NCI-H1105 (cell line): ENCODE measurements at places on chromosomes 7 and 10.
A peak's percentile ranks its signal among the peaks of the same experiment; 100 is the strongest.

DNA sequence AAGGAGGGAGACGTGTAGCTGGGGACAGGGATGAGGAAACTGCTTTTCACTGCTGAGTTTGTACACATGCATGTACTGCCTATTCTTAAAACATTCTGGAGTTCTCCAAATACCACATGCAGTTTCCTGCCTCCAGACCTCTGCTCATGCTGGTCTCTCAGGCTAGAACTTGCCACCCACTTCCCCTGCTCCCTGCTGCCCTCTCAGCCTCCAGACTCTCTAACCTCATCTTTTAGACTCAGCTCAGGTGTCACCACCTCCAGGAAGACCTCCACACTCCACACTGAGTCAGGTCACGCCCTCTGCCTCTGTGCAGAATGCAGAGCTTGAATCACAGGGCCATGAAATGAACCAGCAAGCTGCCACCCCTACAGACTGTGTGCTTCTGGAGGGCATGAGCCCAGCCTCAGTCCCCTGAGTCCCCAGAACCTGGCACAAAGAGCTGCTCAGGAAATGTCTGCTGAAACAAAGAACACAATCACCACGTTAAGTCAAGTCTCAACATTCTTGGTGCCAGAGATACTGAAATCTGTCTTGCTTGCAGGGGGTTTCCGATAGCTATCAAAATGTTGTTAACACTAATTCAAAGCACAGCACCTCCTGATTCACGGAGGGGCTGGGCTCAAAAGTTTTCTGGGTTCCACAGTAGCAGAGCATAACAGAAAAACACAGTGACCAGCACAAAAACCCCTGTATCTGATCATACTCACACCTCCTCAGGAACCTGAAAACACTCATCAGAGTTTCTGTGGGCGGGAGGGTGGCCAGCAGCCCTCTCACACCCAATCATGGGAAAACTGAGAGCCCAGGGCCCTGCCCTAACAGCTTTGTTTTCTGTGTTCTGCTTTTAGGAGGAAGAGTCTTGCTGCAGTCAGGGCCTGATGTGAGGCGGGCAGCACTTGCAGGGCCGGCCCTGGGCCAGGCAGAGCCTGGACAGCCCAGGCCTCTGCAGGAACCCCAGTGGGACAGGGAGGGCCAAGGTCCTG is 21.1 kb downstream of the FAM53B start:
- no peak for DNase-seq

- DNase-seq: no peak
Observed at GRCh38 chr10:1050554-1050953, 1.6 kb upstream of the IDI1 start.

- DNase-seq: no peak
Observed at GRCh38 chr7:41568135-41568534, 134.8 kb downstream of the INHBA start.

- no peak for DNase-seq
Observed at GRCh38 chr10:124987788-124988187, 45.9 kb downstream of the ZRANB1 start.

DNA sequence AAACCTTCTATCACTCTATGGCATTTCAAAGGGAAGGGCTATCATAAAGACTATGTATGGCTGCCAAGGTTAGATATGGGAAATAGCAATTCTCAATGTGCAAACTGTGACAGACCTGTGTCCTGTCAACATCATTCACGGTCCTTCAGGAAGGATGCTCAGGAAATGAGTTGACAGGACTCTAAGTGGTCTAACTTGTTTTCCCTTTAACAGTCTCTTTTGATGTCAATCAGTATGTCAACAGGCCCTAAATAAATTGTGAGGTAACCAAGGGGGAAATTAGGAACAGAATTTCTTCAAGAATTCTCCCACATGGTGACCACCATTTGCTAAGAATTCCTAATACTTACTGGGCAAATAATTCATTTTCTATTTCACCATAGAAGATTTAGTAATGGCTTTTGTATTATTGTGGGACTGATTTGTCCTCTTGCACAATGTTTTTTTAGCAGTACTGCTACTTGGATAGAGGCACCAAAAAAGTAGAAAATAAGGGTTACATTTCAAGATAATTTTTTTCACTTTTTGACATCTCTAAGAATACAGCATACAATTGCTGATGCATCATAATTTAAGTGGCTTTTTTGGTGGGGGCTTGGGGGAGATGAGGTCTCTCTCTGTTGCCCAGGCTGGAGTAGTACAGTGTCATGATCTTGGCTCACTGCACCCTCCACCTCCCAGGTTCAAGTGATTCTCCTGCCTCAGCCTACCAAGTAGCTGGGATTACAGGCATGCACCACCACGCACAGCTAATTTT is 275.8 kb downstream of the CACNA2D1 start:
- peak; percentile 23 for DNase-seq

DNA sequence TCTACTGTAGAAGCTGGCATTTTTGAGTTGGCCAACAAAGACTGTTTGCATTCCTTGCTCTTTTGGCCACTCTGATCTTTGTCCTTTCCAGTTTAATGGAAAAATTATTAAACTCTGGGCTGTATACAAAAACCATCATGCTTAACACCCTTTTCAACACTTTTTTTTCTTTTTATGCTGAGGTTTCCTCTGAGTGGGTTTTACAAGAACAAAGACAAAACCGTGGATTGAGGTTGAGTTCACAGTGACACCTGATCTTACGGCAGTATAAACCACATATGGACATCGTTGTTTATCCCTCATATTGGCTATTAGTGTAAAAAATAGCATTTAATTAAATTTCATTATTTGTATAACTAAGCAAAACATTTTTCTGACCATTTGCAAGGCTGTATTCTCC is 21.8 kb downstream of the MGAM start:
- DNase-seq: no peak

DNA sequence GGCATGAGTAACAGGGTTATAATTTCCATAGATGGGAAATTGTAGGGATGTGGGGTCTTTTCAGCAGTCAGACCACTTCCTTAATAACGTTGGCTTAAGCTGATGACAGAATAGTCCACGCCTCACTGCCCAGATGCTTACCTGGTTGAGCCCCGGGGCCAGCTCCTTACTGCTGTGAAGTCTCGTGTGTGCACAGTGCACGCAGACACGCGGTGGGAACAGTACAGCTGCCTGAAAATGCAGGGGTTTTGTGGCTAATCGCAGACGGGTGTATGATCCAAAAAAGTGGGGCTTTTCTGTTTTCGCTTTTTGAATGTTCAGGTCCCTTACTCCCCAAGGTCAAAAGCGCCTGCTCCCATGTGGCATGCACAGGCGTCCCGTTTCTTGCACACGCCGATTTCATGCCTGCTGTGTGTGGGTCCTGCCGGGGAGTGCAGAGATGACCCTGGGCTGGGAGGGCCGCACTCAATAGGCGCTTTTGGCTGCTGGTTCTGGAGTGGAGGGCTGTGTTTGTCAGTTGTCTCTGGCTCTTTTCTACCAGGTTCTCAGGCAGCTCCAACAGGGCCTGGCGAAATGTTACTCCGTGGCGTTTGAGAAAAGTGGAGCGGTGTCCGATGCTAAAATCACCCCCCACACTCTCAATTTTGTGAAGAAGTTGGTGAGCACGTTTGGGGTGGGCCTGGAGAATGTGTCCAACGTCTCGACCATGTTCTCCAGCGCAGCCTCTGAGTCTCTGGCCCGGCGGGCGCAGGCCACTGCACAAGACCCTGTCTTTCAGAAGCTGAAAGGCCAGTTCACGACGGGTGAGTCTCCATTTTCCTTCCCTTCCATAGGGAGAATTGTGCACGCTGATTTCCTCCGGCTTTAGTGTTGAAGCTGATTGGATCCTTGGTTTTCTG is 116.0 kb downstream of the TRRAP start:
- DNase-seq: no peak

GRCh38 chr7:123916240-123916724 is 8.8 kb upstream of the SPAM1 start:
- no peak for DNase-seq

DNA sequence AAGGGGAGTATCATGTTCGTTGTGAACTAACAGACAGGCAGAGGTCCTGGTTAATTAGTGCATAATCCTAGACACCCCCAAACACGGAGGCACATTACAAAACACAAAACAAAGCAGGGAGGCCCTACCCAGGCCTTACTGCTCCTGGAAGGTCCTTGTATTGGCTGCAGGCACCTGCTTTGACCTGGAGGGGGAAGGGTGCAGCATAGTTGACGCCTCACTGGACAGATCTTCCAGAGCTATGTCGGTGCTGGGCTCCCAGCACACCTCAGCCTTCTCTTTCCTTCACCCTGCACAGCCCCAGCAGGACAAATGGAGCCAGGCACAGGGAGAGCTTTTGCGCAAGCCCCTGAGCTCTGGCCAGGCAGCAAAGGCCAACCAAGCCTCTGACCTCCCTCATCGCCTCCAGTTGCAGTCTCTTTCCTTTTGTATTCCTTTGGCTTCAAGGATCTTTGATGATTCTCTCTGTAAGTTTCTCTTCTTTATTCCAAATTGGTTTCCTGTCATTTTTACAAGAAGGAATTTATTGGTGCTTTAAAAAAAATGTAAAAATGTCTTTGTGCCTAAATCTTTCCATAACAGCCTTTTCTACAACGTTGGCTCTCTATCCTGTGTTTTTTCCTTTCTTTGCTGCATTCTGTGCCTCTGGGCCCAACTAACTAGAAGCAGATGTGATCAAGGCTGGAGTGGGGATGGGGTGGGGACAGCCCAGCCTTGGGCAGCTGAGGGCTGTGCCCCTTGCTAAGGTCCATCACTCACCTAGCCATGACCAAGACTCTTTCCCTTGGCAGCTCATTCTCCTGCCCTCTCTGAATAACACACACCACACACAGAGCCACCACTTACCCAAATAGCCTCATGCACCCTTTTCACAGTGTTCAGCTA is 317.1 kb upstream of the NPVF start:
- DNase-seq: no peak

DNA sequence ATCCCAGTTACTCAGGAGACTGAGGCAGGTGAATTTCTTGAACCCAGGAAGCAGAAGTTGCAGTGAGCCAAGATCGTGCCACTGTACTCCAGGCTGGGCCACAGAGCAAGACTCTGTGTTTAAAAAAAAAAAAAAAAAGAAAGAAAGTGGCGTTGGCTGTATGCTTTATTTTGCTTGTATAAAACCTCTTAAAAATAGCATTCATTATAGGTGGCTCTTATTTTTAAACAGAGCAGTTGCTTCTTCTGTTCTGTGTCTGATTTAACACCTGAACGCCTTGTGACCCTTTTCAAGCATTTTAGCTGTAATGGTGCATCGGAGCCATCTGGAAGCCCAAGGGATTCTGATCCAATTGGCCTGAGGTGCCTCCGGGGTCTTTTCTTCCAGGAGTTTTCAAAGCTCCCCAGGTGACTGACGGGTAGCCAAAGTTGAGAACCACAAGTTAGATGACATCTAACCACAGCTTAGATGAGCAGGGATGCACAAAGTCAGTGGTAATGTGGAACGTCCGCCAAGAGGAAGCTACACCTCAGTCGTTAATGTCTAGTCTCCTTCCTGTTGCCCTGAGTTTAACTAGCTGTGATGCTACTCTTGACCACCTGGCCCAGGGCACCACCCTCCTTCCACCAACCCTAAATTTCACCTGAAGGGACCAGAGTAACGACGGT is 274.6 kb upstream of the KLF6 start:
- DNase-seq: no peak

GRCh38 chr10:115814542-115814941 is 458.5 kb downstream of the GFRA1 start:
- DNase-seq: no peak

DNA sequence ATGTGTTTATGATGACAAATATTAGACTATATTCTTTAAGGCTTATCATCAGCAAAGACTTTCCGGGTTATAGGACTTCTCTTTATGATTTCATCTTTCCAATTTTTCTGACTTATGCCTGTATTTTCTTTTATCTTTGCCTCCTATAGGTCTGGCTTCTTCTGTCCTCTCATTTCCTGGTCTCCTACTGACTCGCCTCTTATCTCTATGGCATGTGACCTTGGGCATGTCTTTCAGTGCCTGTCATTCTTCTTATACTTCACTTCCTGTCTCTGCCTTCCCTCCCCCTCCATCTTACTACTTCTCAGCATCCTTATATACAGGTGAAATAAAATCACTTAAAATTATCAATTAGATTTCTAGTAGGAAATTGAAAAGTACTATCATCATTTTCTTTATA is 42.2 kb downstream of the PCDH15 start:
- DNase-seq: no peak

- no peak for DNase-seq
Observed at GRCh38 chr10:107806026-107806425, 641.5 kb upstream of the SORCS1 start.

GRCh38 chr7:136883046-136883445 is 14.6 kb downstream of the CHRM2 start:
- DNase-seq: no peak

DNA sequence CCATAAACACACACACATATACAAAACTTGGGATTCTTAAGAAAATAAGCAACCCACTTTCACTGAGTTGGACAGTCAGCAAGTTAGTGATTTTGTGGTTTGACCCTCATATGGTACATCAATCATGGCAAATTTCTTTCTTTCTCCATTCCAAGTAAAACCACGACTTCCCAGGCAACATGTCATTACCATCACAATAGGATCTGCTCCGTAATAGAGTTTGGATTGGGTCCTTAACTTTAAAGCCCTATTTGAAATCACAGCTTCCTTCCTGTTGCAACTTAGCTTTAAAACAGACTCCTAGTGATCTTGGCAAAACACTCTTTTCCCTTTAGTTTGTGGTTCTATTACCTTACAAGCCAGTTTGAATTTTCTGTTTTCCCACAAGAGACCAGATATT is 483.6 kb downstream of the INHBA start:
- DNase-seq: no peak

- no peak for DNase-seq
Observed at GRCh38 chr10:48993627-48994026, 54.0 kb upstream of the LRRC18 start.

DNA sequence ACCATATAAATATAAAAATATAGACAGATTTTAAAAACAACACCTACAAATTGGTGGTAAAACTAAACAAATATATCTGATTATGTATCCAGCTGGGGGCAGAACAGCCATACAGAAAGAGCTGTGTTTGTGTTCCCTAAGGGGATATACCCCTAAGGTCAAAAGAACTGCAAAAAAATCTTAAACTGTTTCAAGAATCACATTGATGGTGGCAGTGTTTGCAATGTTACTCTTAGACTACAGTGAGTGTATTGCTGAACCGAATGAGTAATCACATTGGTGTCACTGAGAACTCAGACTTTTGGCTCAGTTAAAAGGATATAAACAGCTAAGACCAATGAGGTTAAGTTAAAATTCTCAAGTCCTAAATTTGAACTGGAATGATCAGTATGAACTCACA is 27.1 kb upstream of the PTPRN2 start:
- no peak for DNase-seq

DNA sequence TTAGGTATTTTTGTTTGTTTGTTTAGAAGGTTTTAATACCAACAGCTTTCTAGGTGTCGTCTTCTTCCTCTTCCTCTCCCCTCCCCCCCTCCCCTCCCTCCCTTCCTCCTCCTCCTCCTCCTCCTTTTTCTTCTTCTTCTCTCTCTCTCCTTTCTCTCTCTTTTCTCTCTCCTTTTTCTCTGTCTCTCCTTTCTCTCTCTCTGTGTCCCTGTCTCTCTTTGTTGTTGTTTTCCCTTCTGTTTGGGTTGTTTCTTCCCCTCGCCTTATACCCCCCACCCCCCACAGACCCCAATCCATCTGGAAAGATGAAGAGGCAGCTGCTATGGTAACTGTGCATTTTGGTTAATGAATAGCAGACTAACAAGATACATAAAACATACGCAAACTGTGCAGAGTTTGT is 75.5 kb downstream of the BTRC start:
- no peak for DNase-seq

GRCh38 chr7:146150153-146150552 is 33.6 kb downstream of the CNTNAP2 start:
- no peak for DNase-seq

- no peak for DNase-seq
Observed at GRCh38 chr7:145313551-145313950, 477.7 kb upstream of the TPK1 start.
